Activated B cell treated with CpG ODN at 0.5 μM for 24 hours (primary cell): ENCODE measurements at places on chromosomes 11 and 22.

DNA sequence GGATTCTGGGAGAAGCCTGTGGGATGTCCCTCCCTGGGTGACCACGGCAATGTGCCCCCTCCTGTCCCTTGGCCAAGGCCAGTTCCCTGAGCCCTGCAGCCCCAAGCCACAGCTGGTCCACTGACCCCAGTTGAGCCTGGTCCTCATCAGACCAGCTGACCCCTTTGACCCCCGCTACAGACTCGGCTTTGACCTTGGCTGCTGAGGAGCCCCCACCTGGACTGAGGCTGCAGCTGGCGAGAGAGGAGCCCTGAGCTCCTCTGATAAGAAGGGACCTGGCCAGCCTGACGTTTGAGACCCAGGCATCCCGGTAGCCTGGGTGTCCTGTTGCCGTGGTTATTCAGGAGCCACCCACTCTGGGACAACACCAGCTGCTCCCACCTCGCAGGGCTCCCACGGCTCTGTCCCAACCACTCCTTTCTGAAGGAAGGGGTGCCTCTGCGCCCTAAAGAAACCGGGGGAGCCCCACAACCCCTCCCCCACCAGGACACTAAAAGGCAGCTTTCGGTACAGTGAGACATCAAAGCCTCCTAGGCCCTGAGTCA lies 3.0 kb downstream of the ASCL2 start:
- DNase-seq = no peak

GRCh38 chr11:94120946-94121345 lies 7.7 kb upstream of the PANX1 start:
- no peak for DNase-seq

DNA sequence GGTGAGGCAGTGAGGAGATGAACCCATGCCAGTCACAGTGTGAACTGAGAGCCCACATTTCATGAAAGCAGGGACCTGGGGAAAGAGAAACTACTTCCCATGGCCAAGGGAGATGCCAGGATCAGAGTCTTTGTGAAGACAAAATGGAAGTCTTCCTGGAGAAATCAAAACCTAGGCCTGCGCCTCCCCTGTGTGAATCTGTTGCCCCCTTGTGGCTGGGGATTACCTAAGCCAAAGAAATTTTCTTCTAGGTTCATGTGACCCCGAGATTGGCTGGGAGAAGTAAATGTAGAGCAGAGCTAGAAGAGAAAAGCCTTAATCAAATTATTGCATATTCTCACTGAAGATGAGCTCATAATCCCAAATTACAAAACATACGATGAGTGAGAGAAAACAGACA lies 1075.3 kb downstream of the TBC1D22A start:
- DNase-seq = no peak

DNA sequence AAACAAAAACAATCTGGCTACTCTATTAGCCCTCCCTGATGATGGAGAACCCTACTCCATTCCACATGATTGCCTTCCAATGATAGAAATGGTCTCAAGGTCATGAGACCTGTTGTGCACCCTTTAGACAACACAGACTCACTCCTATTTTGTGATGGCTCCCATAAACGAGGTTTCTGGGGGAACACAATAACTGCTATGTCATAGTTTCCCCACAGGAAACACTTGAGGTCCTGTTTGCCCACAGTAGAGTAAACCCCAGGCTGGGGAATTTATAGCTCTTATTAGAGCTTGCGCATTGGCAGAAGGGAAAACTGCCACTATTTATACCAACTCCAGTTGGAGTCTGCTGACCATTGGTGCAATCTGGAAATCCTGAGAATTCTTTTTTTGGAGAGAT lies 28.7 kb downstream of the MIF start:
- no peak for DNase-seq

DNA sequence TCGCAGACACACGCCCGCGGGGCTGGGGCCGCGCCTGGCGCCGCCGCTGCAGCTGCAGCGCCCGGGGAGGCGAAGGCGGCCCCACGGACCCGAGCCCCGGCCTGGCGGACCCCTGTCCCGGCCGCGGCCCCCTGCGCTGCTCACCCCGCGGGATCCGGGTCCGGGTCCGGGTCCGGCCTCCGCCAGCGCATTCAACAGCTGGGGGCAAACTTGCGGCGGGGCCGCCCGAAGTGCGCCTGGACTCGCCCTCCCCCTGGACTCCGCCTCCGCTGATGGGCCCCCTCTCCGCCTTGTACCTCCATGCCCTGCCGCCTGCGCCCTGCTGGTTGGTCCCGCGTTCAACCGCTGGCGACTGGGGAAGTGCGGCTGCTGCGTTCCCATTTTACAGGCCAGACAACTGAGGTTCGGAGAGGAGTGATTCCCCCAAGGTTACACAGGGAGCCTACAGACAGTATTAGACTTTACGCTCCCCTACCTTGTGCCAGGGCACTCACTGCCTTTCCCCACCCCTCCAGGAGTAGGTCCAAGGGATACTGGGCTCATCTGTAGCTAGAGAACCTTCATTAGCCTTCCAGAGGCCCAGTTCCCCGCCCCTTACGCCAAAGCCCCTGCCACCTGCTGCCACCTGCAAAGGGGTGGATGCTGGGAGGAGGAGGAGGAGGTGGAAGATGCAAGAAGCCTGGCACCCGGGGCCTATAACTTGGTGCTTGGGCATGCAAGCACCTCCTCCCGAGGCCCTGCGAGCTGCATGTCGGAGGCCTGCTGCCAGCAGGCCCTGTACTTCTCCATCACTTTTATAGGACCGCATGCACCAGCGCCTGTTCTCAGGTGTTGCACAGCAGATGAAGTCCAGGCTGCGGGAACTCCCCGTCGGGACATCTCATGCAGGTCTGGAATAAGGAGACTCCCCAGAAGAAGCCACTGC lies 694 bp upstream of the ELFN2 start:
- no peak for DNase-seq

DNA sequence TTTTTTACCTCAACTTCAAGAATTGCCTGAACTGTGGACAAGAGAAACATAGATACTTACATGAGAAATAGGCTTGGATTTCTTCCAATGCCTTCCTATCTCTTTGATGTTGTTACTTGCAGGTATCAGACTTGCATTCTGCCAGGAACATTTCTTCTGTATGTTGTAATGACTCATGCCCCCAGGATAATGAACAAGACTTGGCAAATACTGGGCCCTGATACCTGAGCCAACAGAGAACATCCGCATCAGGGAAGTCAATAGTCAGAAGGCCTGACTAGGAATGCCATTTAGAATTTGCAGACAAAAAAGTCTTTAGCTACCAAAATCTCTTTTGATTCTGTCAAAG lies 273.7 kb upstream of the KIRREL3 start:
- no peak for DNase-seq

DNA sequence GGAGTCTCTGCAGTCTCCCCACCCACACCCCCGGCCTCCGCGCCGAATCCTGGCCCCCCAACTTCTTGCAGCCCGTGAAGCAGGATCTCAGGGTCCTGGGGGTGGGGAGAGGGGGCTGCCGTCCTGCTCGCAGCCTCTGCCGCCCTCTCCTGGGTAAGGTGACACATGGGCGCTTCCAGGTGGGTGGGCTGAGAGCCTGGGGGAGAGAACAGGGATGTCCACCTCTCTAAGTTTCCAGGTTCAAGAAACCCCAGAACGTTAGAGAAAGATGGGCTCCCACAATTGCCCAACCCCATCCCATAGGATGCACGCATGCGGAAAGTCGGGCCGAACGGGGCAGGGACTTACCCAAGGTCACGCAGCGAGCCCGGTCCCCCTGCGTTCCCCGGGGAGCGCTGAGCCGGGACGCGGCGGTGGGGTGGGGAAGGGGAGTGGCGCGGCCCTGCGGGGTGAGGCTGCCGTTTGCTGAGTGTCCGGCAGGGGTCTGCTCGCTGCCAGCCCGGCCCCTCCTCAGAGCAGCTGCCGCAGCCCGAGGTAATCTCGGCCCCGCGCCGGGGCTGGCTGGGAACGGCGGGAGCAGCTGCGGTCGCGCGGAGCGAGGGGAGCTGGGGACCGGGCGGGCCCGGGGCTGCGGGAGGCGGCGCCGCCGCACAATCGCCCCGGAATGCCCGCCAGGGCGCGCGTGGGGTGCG lies 705 bp upstream of the CAPN1 start:
- DNase-seq = peak; percentile 77

GRCh38 chr22:19057539-19057938 lies 64.7 kb downstream of the DGCR2 start:
- DNase-seq = no peak

- DNase-seq = no peak
These were observed 12.8 kb downstream of the PMM1 start for GRCh38 chr22:41576877-41577276.

DNA sequence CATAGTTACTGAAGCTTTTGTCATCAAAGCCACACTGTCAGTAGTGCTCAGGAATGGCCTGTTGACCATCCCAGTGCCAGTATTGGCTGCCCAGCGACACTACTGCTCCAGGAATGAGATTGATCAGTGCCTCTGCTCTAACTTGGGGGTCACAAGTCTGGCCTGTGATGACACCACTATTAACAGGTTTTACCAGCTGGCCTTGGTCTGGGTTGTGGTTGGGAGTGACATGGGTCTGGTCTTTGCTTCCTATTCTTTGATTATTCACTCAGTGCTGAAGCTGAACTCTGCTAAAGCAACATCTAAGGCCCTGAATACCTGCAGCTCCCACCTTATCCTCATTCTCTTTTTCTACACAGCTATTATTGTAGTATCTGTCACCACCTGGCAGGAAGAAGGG lies 21.5 kb downstream of the OR56B4 start:
- DNase-seq = no peak

- DNase-seq = no peak
These were observed 27.1 kb downstream of the NXPE2 start for GRCh38 chr11:114705280-114706024.

GRCh38 chr11:91686281-91686680 lies 538.3 kb upstream of the FAT3 start:
- no peak for DNase-seq
